ENCODE measurements at places on chromosomes 13 and 19.

GRCh38 chr13:31878052-31878451, 138.7 kb downstream of the RXFP2 start:
- DNase-seq, result no peak

- no peak for DNase-seq
Observed at GRCh38 chr19:5308451-5309437, 31.9 kb downstream of the PTPRS start.

- DNase-seq, result peak; percentile 25
Observed at GRCh38 chr19:49677231-49677900, at the start of gene PRMT1. Gene PRMT1 (plus strand): TSS chr19:49677271. CDS start chr19:49677281, 10 bp downstream.

DNA sequence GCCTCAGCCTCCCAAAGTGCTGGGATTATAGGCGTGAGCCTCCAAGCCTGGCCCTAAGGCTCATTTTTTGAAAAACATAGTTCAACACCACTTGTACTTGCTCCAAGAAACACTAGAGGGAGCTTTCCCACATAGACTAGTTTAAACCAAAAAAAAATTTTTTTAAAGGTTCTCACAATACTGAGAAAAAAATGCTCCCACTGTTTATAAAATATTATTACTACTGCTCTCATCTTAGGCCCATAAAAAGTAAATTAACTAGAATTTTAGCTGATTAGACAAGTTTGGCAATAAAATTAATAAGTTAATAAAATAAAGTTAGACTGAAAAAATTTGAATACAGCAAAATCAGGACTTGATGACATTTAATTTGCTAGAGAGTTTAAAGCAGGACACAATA, 109.5 kb downstream of the TBC1D4 start:
- no peak for DNase-seq

- no peak for DNase-seq
Observed at GRCh38 chr13:45280011-45280410, 61.0 kb downstream of the TPT1 start.

- no peak for DNase-seq
Observed at GRCh38 chr19:35061583-35062373, 20.3 kb downstream of the HPN start.

- DNase-seq, result no peak
Observed at GRCh38 chr19:15128162-15128770, 21.1 kb downstream of the SYDE1 start.

- DNase-seq, result no peak
Observed at GRCh38 chr13:47503475-47503874, 497.6 kb downstream of the SUCLA2 start.

DNA sequence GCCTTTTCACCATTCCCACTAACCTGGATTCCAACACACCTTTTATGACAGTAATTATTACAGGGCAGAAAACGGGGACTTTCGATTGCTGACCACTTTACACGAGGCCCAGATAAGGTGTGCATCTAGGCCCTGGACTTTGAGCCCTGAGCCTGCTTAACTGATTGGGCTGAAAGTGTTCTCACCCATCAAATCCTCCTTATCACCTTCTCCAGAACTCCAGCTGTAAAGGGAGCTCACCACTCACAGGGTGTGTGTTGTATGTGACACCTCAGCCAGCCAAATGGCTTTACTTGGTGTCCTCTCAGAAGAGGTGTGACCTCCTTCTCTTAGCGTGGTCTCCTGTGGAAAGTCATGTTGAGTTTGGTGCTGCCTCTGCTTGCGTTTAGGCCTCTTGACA, 36.5 kb downstream of the SIPA1L3 start:
- DNase-seq, result no peak

DNA sequence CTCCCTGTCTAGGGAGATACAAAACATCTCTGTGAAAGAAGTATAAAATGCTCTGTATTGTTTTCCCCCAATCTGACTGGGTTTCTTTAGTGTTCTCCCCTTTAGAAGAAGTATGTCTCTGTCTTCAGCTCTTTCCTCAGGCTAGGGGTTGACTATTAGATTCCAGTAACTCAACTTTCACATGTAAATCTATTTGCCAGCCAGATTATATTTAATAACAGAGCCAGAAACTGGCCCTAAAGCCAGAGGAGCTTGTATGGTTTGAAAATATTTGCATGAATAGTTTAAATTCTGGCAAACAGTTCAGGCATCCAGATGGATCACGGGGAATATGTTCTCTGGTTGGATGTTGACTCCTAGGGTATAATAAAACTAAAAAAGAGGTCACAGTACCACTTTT, 22.3 kb upstream of the CYSLTR2 start:
- DNase-seq, result no peak

- no peak for DNase-seq
Observed at GRCh38 chr19:56858026-56858425, 17.5 kb upstream of the PEG3 start.

DNA sequence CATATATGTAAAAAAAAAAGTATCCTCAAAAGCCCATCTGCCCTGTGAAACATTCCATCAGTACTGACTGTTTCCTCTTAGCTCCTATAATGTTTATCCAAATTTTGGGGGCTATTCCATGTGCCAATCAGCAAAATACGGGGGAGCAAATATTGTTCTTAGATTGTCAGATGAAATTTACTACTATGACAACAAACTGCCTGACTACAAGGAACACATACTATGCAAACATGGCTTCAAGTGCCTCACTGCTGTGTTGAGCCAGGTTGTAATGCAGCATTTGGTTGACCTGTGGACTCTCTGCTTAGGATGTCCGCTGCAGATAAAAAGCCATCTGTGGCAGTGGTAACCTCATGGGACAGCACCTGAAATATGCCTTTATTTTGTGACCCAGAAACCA, 98.2 kb upstream of the SCEL start:
- no peak for DNase-seq

DNA sequence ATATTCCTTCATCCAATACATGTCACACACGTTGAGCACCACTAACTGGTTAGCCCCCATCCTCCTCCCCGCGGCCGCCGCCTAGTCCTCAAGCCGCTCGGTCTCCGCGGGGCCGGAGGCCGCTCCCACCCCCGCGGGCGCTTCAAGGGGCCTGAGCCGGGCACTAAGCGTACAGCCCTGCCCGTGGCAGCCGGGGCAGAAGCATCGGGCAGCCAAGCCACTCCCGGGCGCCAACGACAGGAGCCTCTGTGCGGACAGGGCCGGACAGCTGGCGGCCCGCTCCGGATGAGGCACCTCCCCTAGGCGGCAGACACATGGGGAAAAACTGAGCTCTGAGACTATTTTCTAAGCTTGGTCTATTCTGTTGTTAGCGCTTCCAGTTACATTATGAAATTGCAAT, 2.8 kb upstream of the ZNF543 start:
- no peak for DNase-seq

DNA sequence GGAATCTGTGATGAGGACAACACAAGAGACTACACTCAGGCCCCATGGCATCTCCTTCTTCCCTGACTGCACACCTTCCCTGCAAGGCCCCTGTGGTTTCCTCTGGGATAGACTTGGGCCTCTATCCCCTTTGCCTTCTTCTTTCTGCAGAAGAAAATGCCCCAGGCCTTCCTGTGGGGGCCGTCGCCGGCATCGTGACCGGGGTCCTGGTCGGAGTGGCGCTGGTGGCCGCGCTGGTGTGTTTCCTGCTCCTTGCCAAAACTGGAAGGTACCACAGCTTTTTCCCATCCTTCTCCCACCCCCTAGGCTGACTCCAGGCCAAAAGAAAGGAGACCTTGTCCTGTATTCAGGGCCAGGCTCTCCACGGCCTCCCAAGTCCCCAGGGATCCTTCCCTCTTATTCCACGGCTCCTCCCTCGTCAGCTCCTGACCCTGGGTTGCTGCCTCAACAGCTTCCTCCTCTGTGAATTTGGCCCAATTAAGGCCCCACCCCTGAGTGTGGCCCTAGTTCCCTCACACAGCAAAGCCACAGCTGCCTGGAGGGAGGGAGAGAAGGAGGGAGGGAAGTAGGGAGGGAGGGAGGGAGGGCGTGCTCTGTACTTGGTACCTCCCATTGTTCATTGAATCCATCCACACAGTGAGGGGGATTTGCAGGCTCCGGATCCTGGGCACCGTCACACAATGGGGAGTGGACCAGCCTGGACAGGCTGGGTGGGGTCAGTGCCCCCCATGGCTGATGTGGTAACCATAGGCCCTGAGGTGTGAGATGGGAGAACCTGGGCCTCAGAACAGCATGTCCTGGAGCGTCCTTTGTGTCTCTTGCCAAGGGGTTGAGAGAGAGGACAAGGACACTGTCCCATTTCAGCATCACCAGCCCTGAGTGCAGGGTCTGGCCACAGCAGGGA, 12.5 kb downstream of the CEACAM3 start:
- peak; percentile 94 for DNase-seq

GRCh38 chr19:14603990-14604387, 21.1 kb downstream of the CLEC17A start:
- no peak for DNase-seq

GRCh38 chr13:73516731-73517130, 457.9 kb downstream of the KLF5 start:
- DNase-seq, result no peak

DNA sequence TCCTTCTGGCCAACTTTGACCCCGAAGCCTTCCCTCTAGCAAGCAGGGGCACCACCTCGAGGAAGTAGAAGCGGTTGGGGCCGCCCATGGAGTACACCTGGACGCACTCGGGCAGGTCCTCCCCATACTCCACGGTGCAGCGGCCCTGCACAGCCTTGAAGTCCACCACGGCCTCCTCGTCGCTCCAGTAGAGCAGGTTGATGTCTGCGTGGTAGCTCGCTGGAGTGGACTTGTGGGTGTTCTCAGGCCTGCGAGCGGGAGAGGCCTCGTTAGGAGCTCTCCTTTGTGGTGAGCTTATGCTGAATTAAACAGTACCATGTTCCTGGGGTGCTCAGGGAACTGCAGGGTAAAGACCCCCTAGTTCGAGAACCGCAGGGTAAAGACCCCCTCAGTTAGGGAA, 22.3 kb upstream of the EIF3G start:
- DNase-seq, result no peak

- DNase-seq, result no peak
Observed at GRCh38 chr19:4742723-4743646, 19.3 kb upstream of the DPP9 start.

DNA sequence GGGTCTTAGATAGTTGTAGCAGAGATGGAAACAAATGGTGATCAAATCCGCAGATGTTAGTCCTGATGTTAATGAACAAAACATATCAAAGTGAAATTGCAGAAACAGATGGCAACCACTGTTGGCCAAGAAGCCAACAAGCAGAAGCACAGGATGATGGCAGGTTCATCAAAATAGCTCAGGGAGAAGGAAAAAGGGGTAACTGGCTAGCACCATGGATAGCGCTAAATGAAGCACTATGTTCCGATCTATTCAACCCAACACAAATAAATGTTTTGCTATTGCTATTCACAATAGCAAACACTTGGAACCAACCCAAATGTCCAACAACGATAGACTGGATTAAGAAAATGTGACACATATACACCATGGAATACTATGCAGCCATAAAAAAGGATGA, 413.7 kb downstream of the FGF14 start:
- no peak for DNase-seq

GRCh38 chr19:24071078-24071477, 15.9 kb upstream of the ZNF254 start:
- no peak for DNase-seq

- no peak for DNase-seq
Observed at GRCh38 chr19:15418231-15418578, 583 bp downstream of the AKAP8L start.

DNA sequence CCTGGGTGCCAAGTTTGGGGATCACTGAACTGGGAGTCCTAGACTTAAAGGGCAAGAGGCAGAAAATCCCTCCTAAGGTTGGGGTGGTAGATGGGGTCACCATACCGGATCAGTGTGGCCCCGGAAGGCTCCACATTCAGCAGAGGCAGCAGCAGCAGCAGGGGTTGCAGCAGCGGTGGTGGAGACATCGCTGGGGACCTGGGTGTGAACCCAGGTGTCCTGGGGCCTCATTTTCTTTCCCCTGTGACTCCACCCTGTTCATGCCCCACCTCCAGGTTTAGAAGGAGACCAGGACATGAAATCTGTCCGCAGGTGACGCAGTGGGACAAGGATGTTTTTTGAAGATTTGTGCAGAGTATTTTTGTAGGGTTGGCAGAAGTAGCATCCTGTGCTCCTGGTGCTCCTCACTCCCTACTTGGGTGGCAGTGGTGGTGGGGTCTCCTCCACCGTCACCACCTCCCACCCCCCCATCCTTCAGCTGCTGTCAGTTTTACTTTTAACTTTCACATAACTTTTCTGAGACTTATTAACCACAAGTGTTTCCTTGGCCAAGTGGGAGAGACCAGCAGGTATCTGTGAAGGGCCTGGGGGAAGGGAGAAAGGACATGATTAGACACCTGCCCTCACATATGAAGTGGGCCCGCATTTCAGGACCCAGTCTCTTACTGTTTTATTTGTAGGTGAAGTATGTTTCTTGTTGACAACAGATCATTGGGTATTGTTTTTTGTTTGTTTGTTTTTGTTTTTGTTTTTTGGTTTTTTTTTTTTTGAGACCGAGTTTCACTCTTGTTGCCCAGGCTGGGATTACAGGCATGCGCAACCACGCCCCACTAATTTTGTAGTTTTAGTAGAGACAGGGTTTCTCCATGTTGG, at the start of gene NAPSA:
NAPSA (minus strand) TSS at position 206 of the 873 bp plus-strand sequence; CDS start at position 188, 18 bp downstream.
- DNase-seq, result no peak

GRCh38 chr19:1736280-1736679, 17.0 kb upstream of the ONECUT3 start:
- DNase-seq, result no peak

- DNase-seq, result peak; percentile 63
Observed at GRCh38 chr19:15280915-15281683, 48.9 kb upstream of the EPHX3 start.

GRCh38 chr19:43265664-43266025, 3.7 kb downstream of the PSG9 start:
- no peak for DNase-seq

- no peak for DNase-seq
Observed at GRCh38 chr19:19409631-19410030, 4.2 kb downstream of the GATAD2A start.

DNA sequence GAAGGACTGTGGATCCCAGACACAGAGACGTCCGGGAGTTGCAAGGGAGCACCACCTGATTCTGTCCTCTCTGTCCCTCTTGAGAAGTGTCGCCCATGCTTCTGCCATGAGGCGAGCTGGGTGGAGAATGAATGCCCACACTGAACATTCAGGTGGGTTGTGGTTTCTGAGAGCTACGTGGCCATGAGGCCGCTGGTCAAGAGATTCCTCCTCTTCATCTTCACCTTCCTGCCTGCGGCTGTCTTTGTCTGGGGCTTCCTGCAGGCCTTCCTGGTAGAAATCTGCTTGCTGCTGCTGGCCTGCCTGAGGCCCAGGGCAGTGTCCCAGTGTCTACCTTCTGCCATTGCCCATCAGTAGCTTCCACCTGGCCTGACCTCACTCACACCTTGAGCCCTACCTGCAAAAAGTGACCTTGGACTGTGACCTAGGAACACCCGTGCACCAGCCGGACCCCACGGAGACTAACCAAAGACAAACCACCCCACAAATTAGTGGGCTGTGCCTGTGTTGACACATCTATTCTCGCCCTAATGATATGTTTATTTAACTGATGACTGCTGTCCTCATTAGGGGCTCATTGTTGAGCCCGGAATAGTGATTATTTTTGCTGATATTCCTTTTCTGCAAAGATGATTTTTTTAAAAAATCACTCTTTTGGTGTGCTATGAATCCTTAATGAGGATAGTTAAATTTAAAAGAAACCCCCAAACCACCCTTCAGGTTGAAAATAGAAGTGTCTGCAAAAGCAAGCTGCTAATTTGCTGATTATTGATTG, 38.7 kb upstream of the ZNF536 start:
- no peak for DNase-seq
